ENCODE measurements at places on chromosomes 7 and 10. TPM values are rescaled to one million over a fixed set of nuclear protein-coding genes. Genes with fewer than 3 reads are reported as not detected.

DNA sequence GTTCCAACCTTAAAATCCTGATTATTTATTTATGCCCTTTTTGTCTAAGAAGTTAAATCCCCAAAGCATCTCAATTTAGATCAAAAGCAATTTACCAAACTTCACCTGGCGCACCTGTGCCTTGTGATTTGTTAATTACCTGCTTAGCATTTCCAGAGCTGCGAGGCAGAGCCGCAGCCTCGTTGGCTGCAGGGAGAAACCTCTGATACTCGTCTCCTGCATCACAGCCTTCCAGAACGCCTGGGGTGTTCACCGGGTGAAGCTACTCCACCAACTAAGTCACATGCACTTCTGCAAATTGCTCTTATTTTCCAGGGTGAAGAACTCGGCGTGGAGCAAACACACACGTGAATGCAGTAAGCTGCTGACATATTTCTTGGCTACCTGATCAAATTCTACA lies 198.1 kb upstream of the RNF32 start:
- H3K27me3 ChIP-seq: no peaks in the 10 kb centered on the region
- no peak for DNase-seq
- H3K4me1 ChIP-seq: no peaks in the 10 kb centered on the region
- no peak overlapping the region for H3K27ac ChIP-seq

DNA sequence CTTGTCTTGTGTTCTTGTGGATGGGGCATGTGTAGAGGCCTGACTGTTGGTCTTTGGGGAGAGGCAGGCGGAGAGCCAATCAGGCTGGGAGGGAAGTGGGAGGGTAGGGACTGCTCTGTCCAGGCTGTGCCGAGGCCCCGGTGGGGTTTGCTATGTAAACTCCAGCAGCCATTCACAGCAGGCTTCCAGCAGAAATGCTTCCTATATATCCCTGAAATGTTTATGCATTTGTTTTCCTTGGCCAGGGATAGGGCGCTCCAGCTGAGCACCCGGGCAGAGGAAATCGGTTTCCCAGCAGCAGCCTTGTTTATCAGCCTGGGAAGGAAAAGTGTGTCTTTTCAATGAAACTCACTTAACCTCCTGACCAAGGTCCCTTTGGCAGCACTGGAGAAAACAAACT lies 18.3 kb upstream of the AQP1 start:
- no peak overlapping the region for H3K4me3 ChIP-seq
- no peaks in the 10 kb centered on the region for H3K36me3 ChIP-seq
- H3K4me1 ChIP-seq: no peaks in the 10 kb centered on the region
- no peaks in the 10 kb centered on the region for H3K27me3 ChIP-seq
- no peak for DNase-seq

GRCh38 chr7:24504040-24504439 lies 69.2 kb upstream of the PALS2 start:
- no peaks in the 10 kb centered on the region for H3K27me3 ChIP-seq
- H3K4me3 ChIP-seq: no peak overlapping the region
- no peak overlapping the region for H3K27ac ChIP-seq
- H3K4me1 ChIP-seq: peaks cover 52% of the 10 kb centered on the region

Gene VAX1
- total RNA-seq: not detected
